ENCODE measurements at places on chromosomes 4 and X.

DNA sequence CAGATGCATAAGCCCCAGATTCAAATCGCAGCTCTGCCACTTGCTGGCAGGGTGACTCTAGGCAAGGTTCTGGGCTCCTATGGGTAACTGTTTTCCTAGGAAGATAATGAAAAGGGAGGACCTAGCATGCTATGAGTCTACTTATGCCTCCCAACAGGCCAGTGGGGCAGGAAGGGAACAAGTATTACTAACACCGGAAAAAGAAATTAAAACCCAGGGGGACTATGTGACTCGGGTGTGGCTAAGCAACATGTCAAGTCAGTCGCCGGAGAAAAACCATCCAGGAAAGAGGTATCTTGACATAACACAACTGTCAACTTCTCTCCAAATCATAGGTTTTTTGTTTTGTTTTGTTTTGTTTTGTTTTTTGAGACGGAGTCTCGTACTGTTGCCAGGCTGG, 45.5 kb upstream of the RBPJ start:
- DNase-seq = no peak

GRCh38 chrX:65516756-65517155, 17.8 kb downstream of the LAS1L start:
- peak; percentile 84 for DNase-seq

DNA sequence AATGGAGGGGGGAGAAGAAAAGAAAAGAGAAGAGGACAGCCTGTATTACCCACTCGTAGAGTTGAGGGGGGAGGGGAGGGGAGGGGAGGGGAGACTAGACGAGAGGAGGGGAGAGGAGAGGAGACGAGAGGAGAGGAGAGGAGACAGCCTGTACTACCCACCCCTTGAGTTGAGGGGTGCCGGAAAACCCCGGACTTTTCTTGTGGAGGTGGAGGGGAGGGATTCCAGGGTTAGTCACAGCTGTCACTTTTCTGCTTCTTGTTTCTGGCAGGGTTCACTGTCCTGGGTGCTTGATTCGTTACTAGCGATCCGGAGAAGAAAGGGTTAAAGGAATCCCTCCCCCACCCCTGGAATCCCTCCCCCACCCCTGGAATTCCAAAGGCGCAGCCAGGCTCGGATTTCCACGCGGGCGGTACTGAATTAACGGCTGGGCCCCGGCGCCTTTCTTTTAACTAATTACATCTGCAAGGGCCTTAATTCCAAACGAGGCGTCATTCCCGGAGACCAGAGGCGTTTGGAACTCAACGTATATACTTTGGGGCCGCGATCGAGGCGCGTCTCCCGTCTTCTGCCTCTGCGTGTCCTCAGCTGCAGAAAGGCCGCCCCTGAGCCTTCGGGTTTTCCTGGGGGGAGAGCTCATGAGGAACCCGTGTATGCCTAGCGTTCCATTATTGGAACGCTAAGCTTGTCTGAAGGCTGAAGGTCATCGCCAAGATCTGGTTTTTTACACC, 20.1 kb upstream of the CSF2RA start:
- no peak for DNase-seq

- DNase-seq = no peak
These were observed 130.3 kb downstream of the DHRSX start for GRCh38 chrX:2370456-2370855.

DNA sequence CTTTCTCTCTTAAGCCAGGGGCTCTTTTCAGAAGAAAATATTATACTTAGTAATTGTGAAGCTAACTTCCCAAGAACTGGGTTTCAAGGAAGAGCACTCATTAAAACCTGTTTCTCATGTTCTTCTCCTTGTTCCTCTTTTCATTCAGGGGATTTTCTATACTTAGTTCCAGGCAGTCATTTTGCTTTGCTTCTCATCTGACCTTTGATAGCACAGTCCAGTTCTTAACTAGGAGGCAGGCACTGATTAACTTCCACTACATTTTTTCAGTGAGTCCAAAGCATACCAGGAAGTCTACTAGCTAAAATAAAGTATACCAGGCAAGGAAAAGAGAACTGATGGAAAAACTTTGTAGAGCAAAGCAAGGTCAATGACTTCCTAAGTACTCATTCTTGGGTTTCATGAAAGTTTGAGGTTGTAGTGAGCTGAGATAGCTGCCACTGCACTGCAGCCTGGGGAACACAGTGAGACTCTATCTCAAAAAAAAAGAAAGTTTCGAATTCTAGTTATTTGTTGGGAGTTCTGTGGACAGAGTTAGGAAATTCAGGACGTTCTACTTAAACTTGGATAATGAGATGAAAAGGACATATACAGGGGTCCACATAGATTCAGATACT, 190.1 kb upstream of the HS3ST1 start:
- DNase-seq = peak; percentile 47
